Mesenteric fat pad (tissue), 1 donor: ENCODE measurements at places on chromosomes 4 and X. TPM values are rescaled to one million over a fixed set of nuclear protein-coding genes. Genes with fewer than 3 reads are reported as not detected.

The DMD gene
- 45.5 TPM for total RNA-seq

The AFF2 gene
- 6.0 TPM for total RNA-seq

The CHM gene
- total RNA-seq = 23.3 TPM

The CENPVL2 gene
- not detected for total RNA-seq

The S100G gene
- total RNA-seq = not detected

The STARD8 gene
- 21.9 TPM for total RNA-seq

The INTU gene
- 4.6 TPM for total RNA-seq

The FHIP1A gene
- total RNA-seq = 0.10 TPM

The SSX3 gene
- not detected for total RNA-seq

The MAGEB2 gene
- not detected for total RNA-seq

The CT47A7 gene
- not detected for total RNA-seq

The GPRASP3 gene
- total RNA-seq = 4.6 TPM

The SPACA5 gene
- not detected for total RNA-seq

The CLDN2 gene
- total RNA-seq = 1.5 TPM

The RS1 gene
- total RNA-seq = not detected

The FAM13A gene
- 29.6 TPM for total RNA-seq

The TEX13C gene
- not detected for total RNA-seq

The GPRASP1 gene
- total RNA-seq = 4.0 TPM

The PASD1 gene
- not detected for total RNA-seq

The NIPAL1 gene
- 0.51 TPM for total RNA-seq

The SERTM2 gene
- total RNA-seq = not detected

The P2RY4 gene
- total RNA-seq = 0.42 TPM

The SMARCA1 gene
- 32.4 TPM for total RNA-seq

The PAGE2B gene
- total RNA-seq = not detected

The ZNF718 gene
- total RNA-seq = 3.6 TPM

The VCX3A gene
- not detected for total RNA-seq

The TLL1 gene
- total RNA-seq = 7.2 TPM

The ADH1A gene
- 11.8 TPM for total RNA-seq

The TCEANC gene
- 2.9 TPM for total RNA-seq

The KCND1 gene
- 1.3 TPM for total RNA-seq

The ARSJ gene
- 2.4 TPM for total RNA-seq

The HMX1 gene
- total RNA-seq = not detected

The ELK1 gene
- 40.3 TPM for total RNA-seq

The KIT gene
- 7.8 TPM for total RNA-seq

The AR gene
- total RNA-seq = 19.3 TPM

The PAGE4 gene
- not detected for total RNA-seq

The PTTG2 gene
- not detected for total RNA-seq

The SMIM31 gene
- total RNA-seq = not detected

The SOWAHB gene
- total RNA-seq = not detected

The ATP1B4 gene
- total RNA-seq = not detected
